ENCODE measurements at places on chromosomes 4 and X.

DNA sequence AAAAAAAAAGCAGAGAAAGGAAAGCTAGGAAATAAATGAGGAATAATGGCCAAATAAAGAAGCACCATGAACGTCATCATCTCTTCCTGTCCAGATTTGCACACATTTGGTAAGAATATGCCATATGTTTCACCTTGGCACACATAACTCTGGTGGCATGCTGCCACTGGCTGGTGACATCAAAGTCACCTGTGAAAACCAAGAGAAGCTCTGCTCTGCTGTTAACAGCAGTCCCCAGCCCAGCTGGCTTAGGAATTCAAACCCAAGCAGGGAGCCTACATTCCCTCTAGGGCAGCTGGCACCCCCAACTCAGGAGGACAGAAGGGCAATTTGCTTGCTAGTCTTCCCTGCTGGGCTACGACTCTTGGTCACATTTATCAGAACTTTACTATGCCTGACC is 77.6 kb downstream of the RASL11B start:
- no peak for DNase-seq

- no peak for DNase-seq
Measured at GRCh38 chrX:111719426-111720210, 38.6 kb downstream of the ALG13 start.

DNA sequence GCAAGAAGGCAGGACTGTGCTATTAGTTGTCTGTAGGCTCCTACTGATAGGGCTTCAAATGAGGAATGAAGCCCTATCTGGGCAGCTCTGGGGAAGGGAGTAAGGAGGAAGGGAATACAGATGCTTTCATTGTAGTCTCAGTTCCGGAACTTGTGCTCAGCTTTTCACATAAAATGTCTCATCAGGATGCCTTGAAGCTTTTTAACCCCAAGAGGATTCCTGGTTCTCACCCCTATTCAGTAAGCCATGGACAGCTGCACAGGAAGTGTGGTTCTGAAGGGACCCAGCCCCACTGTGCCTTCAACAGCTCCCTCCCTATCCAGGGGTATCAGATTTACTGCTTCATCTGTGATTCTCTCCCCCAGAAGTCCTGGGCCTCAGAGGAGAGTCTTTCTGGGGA is 5.0 kb downstream of the ARMCX5 start:
- no peak for DNase-seq

- DNase-seq: no peak
Measured at GRCh38 chr4:187059021-187059420, 335.4 kb upstream of the FAT1 start.

Measured in HuH-7 (cell line).